ENCODE measurements at places on chromosomes 2 and 18. TPM values are rescaled to one million over a fixed set of nuclear protein-coding genes. Genes with fewer than 3 reads are reported as not detected.

The PPM1B gene
- 40.6 TPM for total RNA-seq

The HTR2B gene
- not detected for total RNA-seq

The TMEM163 gene
- total RNA-seq = 0.16 TPM

The POTEJ gene
- total RNA-seq = not detected

The HOXD9 gene
- not detected for total RNA-seq

The IL1RL2 gene
- total RNA-seq = not detected

The COPS8 gene
- 61.9 TPM for total RNA-seq

The HOXD12 gene
- total RNA-seq = not detected

The KYNU gene
- total RNA-seq = not detected

The MAP3K19 gene
- total RNA-seq = not detected

The RBM44 gene
- 2.4 TPM for total RNA-seq

Measured in activated naive CD4-positive, alpha-beta T cell treated with anti-CD3 and anti-CD28 coated beads, Interleukin-2, amount 50 U/mL, for 72 hours (primary cell).